ENCODE measurements at places on chromosomes 11 and 22.

DNA sequence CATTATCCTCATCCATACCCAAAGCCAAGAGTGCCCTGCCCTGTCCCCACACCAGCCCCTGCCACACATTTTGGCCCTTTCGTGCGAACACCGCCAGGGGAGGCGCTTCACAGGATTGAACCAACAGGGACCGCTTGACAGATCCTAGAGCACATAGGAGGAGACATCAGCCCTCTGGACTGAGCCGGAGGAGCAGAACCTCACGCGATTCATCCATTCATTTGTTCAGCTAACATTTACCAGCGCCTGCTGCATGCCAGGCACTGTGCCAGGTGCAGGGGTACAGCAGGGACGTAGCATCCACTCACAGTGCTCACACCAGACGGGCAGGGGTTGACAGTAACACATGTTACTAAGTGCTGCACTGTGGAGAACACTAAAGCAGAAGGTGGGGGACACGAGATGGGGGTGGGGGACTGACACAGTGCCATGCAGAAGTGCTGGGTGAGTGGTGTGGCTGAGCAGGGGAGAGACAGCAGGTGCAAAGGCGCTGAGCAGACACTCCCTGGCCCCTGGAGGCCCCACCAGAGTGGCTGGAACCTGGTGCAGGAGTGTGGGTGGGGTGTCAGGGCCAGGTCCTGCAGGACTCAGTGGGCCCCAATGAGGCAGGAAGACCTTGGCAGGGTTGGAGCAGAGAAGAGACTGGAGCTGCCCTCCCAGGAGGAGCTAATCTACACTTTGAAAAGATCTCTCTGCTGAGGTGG is 3.4 kb downstream of the GNAZ start:
- DNase-seq = no peak

- no peak for DNase-seq
Measured at GRCh38 chr11:12707500-12707880, 33.3 kb downstream of the TEAD1 start.

DNA sequence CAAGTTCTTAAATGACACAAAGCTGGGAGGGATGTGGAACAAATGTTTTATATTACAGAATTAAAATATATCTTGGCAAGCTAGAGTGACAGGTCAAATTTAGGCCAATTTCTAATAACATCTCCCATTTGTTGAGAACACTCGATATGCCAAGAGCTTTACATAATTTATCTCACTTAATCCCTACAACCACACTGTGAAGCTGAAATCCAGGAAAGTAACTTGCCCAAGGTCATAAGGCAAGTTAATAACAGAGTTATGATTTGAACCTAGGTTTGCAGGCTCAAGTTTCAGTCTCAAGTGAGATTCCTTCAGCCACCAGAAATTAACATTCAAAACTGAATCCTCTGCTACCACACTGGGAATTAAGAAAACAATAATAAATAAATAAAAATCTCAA is 38.3 kb downstream of the RAB30 start:
- DNase-seq = no peak

DNA sequence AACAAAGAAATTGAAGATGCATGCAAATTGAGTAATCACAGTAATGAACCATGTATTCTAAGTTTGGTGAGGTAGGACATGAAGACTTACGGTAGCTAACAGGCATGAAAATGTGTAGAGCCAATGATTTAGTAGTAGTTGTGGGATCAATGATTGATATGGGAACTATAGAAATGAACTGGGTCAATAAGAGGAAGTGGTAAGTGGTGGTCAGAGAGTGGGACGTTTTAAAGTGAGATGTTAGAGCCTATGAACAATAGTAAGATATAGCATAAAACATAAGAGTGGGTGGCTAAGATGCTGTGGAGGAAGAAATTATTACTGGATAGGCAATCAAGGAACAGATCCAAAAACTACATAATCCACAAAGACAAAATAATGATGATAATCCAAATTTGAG is 45.0 kb downstream of the DLG2 start:
- DNase-seq = no peak

GRCh38 chr11:10414659-10415058 is 40.4 kb upstream of the AMPD3 start:
- no peak for DNase-seq

GRCh38 chr22:17501679-17502285 is 61.5 kb upstream of the SLC25A18 start:
- peak; percentile 40 for DNase-seq

- no peak for DNase-seq
Measured at GRCh38 chr11:107567739-107568335, 2.3 kb upstream of the ALKBH8 start.

DNA sequence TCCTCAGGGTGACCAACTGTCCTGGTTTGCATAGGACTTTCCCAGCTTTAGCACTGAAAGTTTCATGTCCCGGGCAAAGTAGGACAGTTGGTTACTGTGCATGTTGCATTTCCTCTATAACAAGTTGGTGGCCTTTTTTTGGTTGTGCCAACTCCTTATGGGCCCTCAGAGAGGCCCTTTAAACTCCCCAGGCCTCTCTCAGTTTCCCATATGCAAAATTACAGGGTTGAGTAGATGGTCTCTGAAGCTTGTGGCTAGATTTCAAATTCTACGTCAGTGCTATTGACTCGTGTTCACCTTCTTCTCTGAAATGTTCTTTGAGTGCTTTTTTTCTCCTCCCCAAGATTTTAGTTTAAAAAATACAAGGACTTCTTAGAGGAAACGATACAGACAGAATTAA is 92.5 kb downstream of the MYO18B start:
- no peak for DNase-seq

GRCh38 chr11:125345421-125346178 is 150.5 kb downstream of the FEZ1 start:
- DNase-seq = peak; percentile 81

GRCh38 chr11:128840137-128840536 is 27.0 kb downstream of the KCNJ1 start:
- DNase-seq = no peak

GRCh38 chr11:78202733-78203167 is 14.0 kb downstream of the USP35 start:
- no peak for DNase-seq

DNA sequence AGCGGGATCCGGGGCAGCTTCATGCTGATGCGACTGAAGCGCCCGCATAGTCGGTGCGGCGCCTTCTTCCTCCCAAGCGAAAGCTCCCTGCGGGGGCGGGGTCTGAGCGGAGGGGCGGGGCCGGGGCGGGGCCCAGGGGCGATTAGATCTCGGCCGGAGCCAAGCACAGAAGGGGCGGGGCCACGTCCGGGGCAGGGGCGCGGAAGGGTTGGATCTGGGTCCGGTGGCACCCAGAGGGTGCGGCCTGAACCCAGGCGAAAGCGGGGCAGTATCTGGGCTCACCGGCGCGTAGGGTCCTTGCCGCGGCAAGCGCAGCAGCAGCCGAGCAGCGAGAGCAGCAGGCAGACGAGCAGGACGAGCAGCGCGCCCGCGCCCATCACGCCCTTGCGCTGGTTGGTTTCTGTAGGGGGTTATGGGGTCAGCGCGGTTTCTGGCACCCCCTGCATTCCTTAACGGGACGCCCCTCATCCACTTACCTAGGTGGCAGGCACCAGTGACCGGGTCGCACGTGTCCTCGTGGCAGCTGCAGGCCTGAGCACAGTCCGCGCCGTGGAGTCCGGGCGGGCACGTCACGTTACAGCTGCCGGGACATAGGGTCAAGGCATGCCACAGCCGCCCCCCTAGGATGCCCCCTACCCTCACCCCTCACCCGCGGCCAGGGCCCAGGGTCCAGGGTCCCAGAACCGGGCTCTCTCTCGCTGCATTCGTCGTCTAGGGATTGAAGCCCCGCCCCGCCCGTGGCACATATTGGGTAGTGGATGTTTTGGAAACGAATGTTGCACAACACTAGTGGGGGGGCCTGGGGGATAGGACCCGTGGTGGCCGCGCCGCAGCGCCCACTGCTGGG is 8.1 kb downstream of the SCARF2 start:
- no peak for DNase-seq

DNA sequence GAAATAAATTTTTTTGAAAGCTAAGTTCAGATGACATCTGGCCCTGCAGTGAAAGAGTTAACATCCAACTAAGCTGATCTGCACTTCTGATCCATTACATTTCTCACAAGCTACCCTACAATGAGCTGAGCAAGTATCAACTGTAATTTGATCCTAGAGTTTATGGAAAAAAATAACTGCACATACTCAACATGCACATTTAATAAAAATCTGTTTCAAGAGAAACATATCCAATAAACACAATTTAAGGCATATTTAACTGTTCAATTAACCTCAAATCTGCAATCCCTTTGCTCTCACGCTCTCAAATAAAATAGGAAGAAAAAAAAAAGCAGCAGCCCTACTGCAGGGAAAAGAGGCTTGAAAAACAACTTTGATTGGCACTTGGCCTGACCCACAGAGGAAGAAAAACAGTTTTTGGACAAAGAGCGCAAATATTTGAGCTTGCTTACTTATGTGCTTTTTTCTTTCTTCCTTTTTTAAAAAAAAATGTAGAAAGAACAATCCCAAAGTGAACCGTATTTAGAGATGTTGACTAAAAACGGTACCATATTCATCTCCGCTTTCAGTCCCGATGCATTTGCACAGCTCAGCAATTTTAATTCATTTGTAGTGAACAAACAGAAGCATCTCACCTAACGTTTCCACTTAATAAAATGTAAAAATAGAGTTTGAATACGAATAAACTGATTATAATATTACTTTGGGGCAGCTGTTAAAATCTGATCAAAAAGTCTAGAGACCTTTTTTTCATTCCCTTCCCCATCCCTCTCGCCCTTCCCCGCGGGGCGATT is 1.6 kb downstream of the SESN3 start:
- DNase-seq = no peak

- DNase-seq = no peak
Measured at GRCh38 chr11:125292100-125292499, 127.5 kb downstream of the PKNOX2 start.

- no peak for DNase-seq
Measured at GRCh38 chr11:126476266-126476924, 120.9 kb downstream of the ST3GAL4 start.

GRCh38 chr22:46370584-46371291 is 35.2 kb downstream of the TRMU start:
- DNase-seq = no peak

GRCh38 chr11:73217810-73218105 is 323 bp upstream of the P2RY2 start:
- no peak for DNase-seq

- DNase-seq = no peak
Measured at GRCh38 chr11:82960779-82961143, 59.2 kb downstream of the DDIAS start.

GRCh38 chr22:30283342-30283741 is 6.0 kb downstream of the CASTOR1 start:
- DNase-seq = no peak

DNA sequence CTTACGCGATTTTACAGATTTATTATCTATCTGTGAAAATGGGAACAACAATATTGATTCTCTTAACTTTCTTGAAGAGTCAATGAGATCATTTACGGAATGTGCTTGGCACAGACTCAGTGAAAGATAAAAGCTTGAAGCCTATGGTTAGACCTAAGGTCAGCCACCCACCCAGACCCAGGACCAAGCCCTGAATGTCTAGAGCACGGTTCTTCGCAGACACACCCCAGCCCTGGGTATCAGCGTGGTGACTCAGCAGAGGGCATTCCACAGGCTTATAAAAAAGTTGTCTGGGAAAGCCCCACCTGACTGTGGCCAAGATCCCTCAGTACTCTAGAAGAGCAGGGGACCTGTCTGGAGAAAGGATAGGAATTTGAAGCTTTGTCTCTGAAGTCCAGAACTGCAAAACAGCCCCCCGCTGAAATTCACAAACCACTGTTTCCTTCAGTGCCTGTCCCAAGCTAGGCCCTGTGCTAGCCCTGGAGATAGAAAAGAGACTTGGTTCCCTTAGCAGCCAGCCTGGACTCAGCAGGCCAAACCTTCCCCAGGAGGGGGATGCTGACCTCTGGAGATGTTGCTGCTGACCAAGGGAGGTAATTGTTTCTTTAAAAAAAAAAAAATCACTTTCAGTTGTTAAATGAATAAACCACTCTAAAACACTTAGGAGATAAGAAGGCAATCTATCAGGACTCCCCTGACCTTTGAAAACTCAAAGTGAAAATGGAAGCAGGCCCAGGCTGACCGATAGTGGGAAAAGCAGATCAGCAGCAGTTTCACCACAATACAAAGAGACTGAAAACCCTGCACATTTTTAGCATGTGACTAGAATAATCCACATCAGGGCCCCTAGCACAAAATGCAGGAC is 114.0 kb downstream of the ABTB2 start:
- DNase-seq = no peak

- no peak for DNase-seq
Measured at GRCh38 chr22:20131597-20131858, at the start of gene ZDHHC8. TSS of gene ZDHHC8 (plus strand) at chr22:20131804. CDS start at chr22:20131948, 144 bp downstream.

DNA sequence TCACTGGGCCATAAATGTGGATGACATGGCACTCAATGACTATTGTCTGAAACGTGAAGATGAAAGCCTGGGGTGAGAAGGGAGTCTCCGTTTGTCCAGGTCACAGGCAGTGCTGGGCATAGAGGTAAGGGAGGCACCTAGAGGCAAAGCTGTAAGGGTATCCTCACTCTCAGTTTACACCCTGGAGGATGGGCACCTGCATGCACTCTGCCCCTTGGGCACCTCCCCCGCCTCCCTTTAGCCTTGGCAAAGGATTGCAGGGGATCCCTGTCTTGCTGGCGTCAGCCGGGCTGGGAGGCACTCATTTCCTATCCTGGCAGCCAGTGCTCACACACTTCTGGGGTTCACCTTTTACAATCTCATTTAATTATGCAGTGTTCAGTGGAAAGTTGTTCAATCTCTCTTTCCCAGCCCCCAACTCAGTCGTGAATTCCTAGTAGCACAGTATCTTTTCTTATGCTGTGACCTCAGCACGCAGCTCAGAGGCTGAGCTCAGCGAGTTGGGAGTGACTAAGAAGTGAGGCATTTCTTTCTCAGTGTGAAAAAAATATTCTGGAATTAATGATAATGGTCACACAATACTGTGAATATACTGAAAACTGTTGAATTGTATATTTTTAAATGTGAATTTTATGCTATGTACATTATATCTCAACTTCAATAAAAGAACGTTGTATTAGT is 866.6 kb downstream of the BRD1 start:
- DNase-seq = no peak

DNA sequence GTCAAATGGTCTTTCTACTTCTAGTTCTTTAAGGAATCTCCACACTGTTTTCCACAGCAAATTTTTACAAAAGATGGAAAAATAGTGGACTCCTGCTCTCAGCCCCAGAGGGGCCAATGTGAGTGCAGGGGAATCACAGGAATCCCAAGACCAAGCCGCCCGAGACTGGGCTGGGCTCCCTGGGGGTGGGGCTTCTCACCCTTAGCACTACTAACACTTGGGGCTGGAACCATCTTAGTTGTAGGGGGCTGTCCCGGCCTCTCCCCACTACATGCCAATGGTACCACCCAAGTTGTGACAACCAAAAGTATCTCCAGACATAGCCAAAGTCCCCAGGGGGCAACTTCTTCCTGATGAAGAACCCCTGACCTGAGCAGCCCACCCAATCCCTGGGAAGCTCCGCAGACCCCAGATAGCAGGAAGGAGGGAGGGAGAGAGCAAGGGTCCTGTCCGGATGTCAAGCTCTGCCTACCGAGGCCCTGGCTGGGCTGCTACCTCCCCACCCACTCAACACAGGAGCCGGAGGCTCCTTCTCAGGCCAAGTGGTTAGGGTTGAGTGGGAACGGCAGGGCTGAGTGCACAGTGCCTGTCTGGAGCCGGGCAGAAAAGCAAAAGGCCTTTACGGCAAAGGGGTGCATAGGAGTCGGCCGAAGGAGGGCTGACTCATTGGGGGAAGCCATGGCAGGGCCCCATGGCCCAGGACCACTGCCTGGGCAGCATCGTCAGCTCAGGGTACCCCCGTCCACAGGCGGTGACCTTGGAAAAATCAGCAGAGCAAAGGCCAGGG is 122.5 kb upstream of the FGF3 start:
- DNase-seq = no peak
